GM19239 (cell line): ENCODE measurements at places on chromosomes 4 and X.

DNA sequence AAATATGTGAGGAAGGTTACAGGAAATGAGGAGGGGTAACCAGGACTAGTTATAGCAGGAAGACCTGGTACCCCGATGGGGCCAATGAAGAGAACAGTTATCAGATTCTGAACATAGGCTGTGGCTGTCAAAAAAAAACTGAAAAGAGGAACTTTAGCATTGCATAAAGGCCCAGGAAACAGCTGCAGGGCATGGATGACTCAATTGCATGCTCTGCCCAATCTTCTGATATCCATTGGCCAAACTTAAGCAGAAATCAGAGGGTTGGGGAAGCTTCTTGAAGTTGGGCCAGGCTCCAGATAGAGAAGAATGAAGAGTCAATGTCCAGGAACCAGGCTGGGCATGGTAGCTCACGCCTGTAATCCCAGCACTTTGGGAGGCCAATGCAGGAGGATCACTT is 1222.4 kb upstream of the PRKX start:
- DNase-seq, result no peak

DNA sequence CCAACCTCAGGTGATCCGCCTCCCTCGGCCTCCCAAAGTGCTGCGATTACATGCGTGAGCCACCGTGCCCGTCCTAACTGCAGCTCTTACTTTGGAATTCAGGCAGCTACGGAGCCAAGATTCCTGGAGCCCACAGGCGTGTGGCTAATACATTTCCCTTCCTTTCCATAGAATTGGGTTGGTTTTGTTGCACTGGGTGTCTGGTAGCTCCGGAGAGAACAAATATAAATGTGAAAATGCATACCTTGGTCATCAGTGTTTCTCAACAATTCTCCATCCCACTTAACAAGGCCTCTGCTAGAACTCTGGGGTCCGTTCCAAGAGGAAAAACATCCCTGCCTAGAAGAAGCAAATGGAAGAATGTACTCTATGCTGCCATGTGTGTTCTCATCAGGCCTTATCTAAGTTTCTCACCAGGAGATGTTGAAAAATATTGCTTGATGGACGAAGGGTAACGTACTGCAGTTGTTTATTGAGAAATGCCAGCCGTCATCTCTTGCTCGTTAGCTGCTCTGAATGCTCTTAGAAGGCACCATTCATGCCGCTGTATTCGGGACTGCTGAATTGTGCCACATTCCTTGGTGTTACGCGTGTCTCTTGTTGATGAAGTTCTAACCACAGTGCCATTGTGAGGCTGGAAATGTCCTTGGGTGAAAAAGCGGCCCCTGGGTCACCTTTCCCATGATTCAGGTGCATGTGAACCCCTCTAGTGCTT is 50.5 kb upstream of the CD99 start:
- DNase-seq, result no peak

DNA sequence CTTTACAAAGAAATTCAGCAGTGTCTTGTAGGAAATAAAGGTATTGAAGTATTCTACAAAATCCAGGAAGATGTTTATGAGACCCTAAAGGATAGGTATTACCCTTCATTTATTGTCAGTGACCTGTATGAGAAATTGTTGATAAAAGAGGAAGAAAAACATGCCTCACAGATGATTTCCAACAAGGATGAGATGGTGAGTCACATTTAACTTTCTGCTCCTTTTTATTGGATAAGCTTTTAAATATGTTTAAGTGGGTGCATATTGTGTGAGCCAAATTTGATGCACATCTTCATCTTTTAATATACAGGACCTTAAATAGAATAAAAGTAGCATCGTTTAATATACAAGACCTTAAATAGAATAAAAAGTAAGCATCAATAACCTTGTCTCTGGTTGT is 72.1 kb downstream of the LRP2BP start:
- DNase-seq, result no peak

DNA sequence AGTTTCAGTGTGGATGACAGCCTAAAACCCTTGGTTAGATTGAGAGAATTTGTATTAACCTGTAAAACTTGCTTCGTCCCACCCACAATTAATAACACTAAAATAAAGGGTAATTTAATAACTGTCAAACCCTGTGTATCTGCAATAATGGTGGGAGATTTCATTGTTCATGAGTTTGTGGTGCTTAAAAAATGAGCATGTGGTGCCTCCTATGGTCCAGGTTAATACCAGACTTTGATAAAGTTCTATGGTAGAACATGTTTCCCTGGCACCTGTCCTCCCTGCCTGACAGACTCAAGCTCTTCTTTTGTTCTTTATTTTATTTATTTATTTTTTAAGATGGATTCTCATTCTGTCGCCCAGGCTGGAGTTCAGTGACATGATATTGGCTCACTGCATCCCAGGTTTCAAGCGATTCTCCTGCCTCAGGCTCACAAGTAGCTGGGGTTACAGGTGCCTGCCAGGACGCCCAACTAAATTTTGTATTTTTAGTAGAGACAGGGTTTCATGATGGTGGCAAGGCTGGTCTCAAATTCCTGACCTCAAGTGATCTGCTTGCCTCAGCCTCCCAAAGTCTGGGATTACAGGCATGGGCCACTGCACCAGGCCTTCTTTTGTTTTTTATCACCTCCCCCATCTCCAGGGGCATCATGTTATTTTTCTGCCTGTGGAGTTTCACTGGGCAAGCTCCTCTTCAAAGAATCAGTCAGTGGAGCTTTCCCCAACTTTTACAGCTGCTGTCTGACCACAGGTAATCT is 289.2 kb downstream of the NR3C2 start:
- no peak for DNase-seq

GRCh38 chr4:153169776-153170175 is 34.5 kb upstream of the TRIM2 start:
- no peak for DNase-seq

- no peak for DNase-seq
Observed at GRCh38 chr4:82569076-82569475, 7.3 kb upstream of the TMEM150C start.
